ENCODE measurements at places on chromosomes 3 and 15.

- DNase-seq = no peak
Measured at GRCh38 chr15:88623632-88624031, 2.5 kb downstream of the AEN start.

DNA sequence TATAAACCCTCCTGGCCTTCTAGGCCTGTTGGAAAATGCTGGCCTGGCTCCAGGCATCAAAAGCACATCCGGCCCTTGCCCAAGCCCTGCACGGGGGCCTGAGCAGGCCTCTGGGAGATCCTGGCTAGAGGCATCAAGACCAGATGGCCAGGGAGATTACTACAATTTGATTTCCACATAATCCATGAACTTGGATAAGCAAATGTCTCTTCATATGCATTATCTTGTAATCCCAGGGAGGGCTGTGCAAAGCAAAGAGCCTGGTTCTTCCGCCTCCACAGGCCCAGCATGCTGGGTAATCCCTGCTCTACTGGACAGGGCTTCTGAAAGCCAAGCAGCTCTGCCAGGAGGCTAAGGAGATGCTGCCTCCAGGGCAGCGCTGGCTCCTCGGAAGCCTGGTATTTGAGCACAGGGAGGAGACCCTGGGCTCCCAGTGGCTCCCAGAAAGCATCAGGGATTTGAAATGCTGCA lies 18.2 kb downstream of the MRPL46 start:
- no peak for DNase-seq

GRCh38 chr3:23748398-23749110 lies 57.2 kb upstream of the UBE2E1 start:
- DNase-seq = no peak

DNA sequence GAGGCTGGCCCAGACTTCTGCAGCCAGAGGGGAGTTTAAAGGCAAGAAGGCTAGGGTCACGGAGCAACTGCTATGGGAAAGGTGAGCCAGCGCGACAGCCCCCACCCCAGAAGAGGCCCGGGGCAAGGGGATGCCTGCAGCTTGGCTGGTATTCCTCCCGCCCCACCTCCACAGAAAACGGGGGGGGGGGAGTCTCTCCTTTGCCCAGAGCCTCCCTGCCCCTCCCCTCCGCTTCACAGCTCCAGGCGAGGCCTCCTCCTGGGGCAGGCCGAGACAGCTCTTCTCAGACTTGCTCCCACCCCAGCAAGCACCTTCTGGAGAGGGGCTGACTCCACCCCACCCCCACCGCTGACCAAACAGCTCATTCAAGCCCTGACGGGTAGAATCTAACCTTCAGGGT lies 13.4 kb downstream of the ANP32A start:
- no peak for DNase-seq

- DNase-seq = no peak
Measured at GRCh38 chr3:187903697-187904096, 158.4 kb upstream of the BCL6 start.

GRCh38 chr15:99969261-99969920 lies 236.2 kb upstream of the LYSMD4 start:
- no peak for DNase-seq

- no peak for DNase-seq
Measured at GRCh38 chr15:100713163-100713867, 110.9 kb downstream of the ASB7 start.

DNA sequence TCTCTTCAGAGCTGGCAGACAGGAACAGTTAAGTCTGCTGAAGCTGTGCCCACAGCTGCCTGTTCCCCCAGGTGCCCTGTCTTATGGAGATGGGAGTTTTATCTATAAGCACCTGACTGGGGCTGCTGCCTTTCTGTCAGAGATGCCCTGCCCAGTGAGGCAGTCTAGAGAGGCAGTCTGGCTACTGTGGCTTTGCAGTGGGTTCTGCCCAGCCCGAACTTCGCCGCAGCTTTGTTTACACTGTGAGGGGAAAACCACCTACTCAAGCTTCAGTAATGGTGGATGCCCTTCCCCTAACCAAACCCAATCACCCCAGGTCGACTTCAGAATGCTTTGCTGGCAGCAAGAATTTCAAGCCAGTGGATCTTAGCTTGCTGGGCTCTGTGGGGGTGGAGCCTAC lies 91.2 kb downstream of the SLC25A26 start:
- no peak for DNase-seq

DNA sequence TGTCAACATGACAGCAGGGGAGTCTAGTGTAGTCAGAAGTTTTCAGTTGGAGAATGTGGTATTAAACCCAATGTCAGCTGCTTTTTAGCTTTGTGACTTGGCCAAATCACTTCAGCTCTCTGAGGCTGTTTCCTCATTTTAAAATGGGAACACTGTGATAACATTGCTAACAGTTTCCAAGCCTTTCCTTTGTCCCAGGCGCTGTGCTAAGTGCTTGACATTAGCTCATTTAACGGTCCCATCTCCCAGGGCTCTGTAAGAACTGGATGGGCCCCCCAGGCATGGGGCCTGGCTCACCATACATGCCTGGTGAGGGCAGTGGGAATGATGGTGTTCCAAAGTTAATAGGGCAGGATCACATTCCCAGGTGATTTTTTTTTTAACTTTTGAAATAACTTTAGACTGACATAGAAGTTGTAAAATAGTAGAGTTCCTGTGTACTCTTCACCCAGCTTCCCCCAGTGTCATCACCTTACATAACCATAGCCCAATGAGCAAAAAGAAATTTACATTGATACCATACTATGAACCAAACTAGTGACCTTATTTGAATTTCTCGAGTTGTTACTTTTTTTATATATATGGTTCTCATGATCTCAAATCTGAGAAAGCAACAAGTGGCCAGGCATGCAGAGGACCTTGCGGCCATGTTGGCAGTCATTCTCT lies 7.7 kb downstream of the RASL12 start:
- DNase-seq = no peak

DNA sequence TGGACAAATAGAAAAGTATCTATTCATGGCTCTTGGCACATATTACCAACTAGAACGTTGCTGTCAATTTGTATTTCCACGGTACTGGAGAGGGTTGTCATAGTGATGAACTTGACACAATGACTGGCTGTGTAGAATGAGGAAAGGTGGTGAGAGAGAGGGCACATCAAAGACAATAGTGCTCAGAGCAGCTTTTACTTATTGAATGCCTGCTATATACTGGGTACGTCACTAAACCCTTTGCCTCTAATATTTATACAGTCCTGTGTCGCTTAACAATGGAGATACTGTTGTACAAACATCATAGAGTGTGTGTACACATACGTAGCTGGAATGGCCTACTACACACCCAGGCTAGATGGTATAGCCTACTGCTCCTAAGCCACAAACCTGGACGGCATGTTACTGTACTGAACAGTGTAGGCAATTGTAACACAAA lies 8.3 kb downstream of the TMPRSS7 start:
- DNase-seq = no peak

- no peak for DNase-seq
Measured at GRCh38 chr3:196645897-196646665, 6.6 kb downstream of the NRROS start.

GRCh38 chr3:38454178-38454883 lies 641 bp downstream of the ACVR2B start:
- peak; percentile 33 for DNase-seq
